ENCODE measurements at places on chromosomes 4 and X. TPM values are rescaled to one million over a fixed set of nuclear protein-coding genes. Genes with fewer than 3 reads are reported as not detected.

- no peaks in the 10 kb centered on the region for H3K36me3 ChIP-seq
- peaks cover 3% of the 10 kb centered on the region for H3K27me3 ChIP-seq
- no peak overlapping the region for H3K4me3 ChIP-seq
- ATAC-seq, result no peak
- no peak overlapping the region for H3K27ac ChIP-seq
Measured at GRCh38 chr4:176125063-176125462, 59.4 kb downstream of the WDR17 start.

- H3K4me1 ChIP-seq, result peaks cover 16% of the 10 kb centered on the region
- H3K4me3 ChIP-seq, result peak overlapping the region; percentile 87
- no peaks in the 10 kb centered on the region for H3K27me3 ChIP-seq
Measured at GRCh38 chrX:49309401-49309981, 6.0 kb downstream of the GAGE10 start.

DNA sequence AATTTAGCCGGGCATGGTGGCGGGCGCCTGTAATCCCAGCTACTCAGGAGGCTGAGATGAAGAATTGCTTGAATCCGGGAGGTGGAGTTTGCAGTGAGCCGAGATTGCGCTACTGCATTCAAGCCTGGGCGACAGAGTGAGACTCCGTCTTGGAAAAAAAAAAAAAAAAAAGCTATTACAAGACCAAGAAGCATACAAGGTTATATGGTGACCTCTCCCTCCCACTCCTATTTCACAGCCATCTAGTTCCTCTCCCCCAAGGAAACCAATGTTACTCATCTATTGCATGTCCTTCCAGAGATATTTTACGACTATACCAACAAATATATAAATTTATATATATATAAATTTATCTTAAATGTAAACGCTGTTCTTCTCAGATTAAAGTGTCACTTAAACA, 3.2 kb downstream of the SLC9A7 start:
- no peaks in the 10 kb centered on the region for H3K36me3 ChIP-seq
- H3K4me1 ChIP-seq, result no peaks in the 10 kb centered on the region
- ATAC-seq, result no peak
- H3K27ac ChIP-seq, result no peak overlapping the region
- H3K27me3 ChIP-seq, result no peaks in the 10 kb centered on the region

DNA sequence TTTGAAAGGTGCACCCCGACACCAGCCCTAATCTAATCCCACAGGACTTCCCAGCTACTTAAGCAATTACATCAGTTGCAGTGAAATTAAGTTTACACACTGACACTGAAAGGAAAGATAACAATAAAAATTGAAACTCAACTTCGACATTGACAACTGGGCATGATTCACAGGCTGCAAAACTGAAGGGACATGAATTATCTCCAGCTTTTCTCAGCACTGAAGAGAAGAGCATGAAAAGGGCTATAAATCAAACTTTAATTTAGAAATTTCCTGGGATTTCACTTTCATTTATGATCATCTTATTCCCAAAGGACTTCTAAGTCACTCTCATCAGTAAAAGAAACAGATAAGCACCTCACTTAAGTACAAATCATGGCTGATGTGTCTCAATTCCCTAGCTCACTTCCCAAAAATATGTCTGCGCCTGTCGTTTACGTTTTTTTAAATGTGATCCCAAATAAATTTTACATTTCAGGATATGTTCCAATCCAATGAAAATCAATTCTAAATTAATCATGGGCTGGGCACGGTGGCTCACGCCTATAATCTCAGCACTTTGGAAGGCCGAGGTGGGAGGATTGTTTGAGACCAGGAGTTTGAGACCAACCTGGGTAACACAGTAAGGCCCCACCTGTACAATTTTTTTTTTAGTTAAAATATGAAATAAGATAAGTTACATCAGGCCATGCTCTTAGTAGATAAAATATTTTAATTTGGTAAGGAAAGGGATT, 134.4 kb upstream of the TBL1X start:
- no peaks in the 10 kb centered on the region for H3K36me3 ChIP-seq
- H3K4me1 ChIP-seq, result no peaks in the 10 kb centered on the region
- no peak for ATAC-seq
- no peaks in the 10 kb centered on the region for H3K27me3 ChIP-seq

DNA sequence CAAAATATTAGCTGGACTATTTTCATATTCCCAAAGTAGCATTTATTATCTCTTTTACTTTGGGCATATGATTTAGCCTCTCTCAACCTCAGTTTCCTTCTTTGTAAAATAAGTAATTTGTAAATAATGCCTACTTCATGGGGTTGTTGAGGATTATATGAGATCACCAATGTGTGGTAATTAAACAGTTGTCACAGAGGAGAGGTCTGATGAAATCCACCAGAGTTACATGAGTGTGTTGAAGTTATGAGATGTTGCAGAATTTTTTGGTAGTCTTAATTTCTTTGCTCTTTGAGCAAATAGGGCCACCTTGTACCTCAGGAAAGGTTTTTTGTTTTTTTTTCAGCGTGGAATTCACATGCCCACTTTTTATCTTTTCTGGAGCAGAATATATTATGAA, 1.4 kb downstream of the COX7B start:
- peak overlapping the region; percentile 91 for H3K27ac ChIP-seq
- H3K36me3 ChIP-seq, result peaks cover 62% of the 10 kb centered on the region
- no peaks in the 10 kb centered on the region for H3K27me3 ChIP-seq
- ATAC-seq, result no peak

- H3K27me3 ChIP-seq, result no peaks in the 10 kb centered on the region
- no peak for ATAC-seq
- no peak overlapping the region for H3K4me3 ChIP-seq
- H3K27ac ChIP-seq, result no peak overlapping the region
- no peaks in the 10 kb centered on the region for H3K4me1 ChIP-seq
- H3K36me3 ChIP-seq, result no peaks in the 10 kb centered on the region
Measured at GRCh38 chr4:58136604-58137003, 1026.4 kb upstream of the IGFBP7 start.

DNA sequence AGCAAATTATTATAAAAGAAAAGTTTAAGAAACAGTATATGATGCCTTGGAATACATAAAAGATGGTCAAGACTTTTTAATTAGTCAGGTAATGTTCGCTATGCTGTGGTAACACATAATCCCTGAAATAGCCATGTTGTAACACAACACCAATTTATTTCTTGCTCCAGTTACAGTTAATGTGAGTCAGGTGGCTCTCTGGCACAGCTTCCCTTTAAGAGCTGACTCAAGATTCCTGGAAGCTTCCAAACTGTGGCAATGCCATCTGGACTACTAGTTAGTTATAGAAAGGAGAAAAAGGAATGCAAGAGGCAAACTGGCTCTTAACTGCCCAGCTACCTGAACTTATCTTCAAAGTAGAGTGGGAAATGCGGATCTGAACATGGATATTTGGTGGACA, 210.5 kb downstream of the CHM start:
- H3K36me3 ChIP-seq, result no peaks in the 10 kb centered on the region
- H3K4me1 ChIP-seq, result no peaks in the 10 kb centered on the region
- H3K27ac ChIP-seq, result no peak overlapping the region
- H3K27me3 ChIP-seq, result no peaks in the 10 kb centered on the region
- H3K4me3 ChIP-seq, result no peak overlapping the region
- no peak for ATAC-seq

DNA sequence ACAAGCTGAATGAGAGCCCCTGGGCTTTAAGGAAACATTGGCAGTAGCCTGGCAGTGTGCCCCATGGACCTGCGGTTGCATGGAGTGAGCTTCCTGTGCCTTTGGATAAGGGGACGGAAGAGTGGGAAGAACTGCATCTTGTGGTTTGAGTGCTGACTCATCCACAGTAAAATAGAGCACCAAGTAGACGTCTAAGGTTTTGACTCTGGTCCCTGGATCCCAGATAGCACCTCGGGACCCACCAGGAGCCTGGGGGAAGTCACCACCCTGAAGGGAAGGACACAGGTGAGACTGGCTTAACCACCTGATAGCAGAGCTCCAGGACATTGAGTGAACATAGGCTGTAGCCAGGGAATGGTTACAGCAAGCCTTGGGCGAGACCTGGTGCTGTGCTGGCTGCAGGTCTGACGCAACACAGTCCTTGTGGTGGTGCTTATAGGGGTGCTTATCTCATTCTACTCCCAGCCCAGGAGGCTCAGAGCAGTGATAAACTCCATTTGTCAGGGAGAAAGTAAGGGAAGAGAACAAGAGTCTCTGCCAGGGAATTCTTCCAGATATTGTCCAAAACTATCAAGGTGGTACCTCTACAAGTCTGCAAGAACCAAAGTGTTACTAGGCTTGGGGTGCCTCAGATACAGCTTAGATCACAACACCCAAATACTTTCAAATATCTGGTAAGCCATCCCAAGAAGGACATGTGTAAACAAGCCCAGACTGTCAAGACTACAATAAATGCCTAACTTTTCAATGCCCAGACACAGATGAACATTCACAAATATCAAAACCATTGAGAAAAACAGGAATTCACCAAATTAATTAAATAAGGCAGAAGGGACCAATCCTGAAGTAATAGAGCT, 123.6 kb upstream of the TET2 start:
- no peak overlapping the region for H3K27ac ChIP-seq
- no peak overlapping the region for H3K4me3 ChIP-seq
- no peaks in the 10 kb centered on the region for H3K4me1 ChIP-seq
- no peak for ATAC-seq
- no peaks in the 10 kb centered on the region for H3K36me3 ChIP-seq

The DKK2 gene
- total RNA-seq, result not detected

The STPG2 gene
- total RNA-seq, result 0.19 TPM

The TAF1 gene
- total RNA-seq, result 31.9 TPM

The SMIM31 gene
- not detected for total RNA-seq

The UPF3B gene
- 19.3 TPM for total RNA-seq

The GAGE12G gene
- total RNA-seq, result not detected

The ZDHHC15 gene
- not detected for total RNA-seq

The TKTL1 gene
- total RNA-seq, result 2.1 TPM

The HPSE gene
- total RNA-seq, result 13.7 TPM

The PNCK gene
- total RNA-seq, result 16.7 TPM

The TSPAN5 gene
- total RNA-seq, result 17.8 TPM

Data from activated T-helper 17 cell treated with anti-CD3 and anti-CD28 coated beads, Interleukin-2, amount 50 U/mL, for 72 hours (primary cell).